ENCODE measurements at places on chromosomes 4 and X. TPM values are rescaled to one million over a fixed set of nuclear protein-coding genes. Genes with fewer than 3 reads are reported as not detected.

DNA sequence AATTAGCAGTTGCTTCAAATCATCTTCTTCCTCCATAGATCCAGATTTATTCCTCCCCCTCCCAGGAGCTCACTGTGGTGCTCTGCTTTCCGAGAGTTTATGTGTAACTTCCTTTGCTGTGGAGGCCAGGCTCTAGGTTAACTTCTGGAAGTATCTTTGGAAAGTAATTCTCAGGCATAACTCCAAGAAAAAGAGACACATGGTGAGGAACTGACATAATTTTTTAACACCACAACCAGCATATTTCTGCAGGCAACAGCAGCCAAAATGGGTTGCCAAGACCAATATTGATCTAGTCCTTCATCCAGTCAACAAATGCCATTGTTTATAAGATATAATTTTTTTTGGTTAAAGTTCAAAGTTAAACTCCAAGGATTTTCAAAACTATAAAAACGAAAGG, 114.5 kb upstream of the RBPJ start:
- ATAC-seq, result no peak
- no peak overlapping the region for H3K4me3 ChIP-seq
- H3K27me3 ChIP-seq, result peaks cover 5% of the 10 kb centered on the region
- H3K27ac ChIP-seq, result no peak overlapping the region
- H3K4me1 ChIP-seq, result peaks cover 21% of the 10 kb centered on the region

DNA sequence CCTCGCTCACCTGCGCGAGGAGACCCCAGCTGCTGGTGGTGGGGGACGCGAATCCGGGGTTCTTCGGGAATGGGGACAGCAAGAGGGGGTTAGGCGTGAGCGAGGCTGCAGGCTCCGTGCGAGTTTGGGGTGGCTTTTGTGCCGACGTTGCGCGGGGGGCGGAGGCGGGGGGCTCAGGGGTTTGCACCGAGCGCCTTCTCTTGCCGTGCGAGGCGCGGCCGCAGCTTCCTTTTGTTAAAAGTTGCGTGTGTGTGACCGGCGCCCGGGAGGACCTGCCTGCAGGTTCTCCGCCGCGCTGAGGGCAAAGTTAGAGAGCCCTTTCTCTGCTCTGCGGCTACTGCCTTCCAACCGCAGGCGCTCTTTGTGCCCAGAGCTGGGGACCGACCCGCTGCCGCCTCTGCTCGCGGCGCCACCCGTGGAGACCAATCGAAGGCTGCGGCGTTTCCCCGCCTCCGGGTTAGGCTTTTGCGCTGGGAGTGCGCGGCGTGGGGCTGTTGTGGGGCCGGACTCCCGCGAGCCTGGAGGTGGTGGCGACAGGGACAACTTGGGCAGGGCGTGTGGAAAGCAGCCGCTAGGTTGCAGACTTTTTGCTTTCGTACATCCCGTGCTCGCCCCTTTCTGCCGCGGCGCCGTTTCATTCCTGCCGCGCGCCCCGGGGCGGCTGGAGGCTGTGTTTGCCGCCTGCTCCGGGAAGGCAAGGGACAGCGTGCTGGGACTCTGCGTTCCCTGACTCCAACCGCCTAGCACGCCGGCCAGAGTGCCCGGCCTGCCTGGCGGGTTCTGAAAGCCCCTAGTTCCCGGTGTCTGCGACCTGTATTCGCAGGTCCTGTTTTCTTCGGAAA, 716 bp downstream of the KIT start:
- H3K4me1 ChIP-seq, result no peaks in the 10 kb centered on the region
- H3K4me3 ChIP-seq, result peak overlapping the region; percentile 72
- H3K27ac ChIP-seq, result no peak overlapping the region
- peaks cover 38% of the 10 kb centered on the region for H3K27me3 ChIP-seq

DNA sequence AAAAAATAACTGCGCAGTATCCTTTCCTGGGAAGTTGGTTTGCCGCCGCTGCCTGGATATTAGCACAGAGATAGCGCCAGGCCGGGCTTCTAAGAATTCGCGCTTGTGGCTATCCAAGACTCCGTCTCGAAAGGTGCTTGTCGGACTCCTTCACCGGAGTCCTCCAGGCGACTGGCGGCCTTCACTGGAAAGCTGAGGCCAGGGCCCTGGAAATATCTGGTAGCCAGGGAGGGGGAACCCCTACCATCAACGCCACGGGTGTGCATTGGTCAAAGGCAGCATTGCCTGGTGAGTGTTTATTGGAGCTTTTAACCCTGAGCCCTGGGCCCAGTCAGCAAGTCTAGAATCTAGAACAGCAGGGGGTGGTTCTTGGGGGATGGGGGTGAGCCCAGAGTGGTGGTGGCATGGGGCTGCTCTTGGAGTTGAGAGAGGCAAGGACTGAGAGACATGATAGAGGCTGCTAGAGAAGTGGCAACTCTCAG, 577 bp upstream of the PIM2 start:
- peaks cover 10% of the 10 kb centered on the region for H3K4me1 ChIP-seq
- no peaks in the 10 kb centered on the region for H3K27me3 ChIP-seq
- peak; percentile 53 for ATAC-seq
- peak overlapping the region; percentile 97 for H3K4me3 ChIP-seq
- peaks cover 100% of the 10 kb centered on the region for H3K36me3 ChIP-seq
- H3K27ac ChIP-seq, result peak overlapping the region; percentile 98

- no peak for ATAC-seq
- H3K36me3 ChIP-seq, result no peaks in the 10 kb centered on the region
- no peaks in the 10 kb centered on the region for H3K27me3 ChIP-seq
- no peak overlapping the region for H3K27ac ChIP-seq
- H3K4me3 ChIP-seq, result no peak overlapping the region
These were observed 15.0 kb upstream of the HOPX start for GRCh38 chr4:56696056-56696455.

- H3K4me1 ChIP-seq, result no peaks in the 10 kb centered on the region
- no peak overlapping the region for H3K27ac ChIP-seq
- ATAC-seq, result no peak
- H3K4me3 ChIP-seq, result no peak overlapping the region
These were observed 28.6 kb downstream of the MAML3 start for GRCh38 chr4:140125374-140125773.

- no peaks in the 10 kb centered on the region for H3K36me3 ChIP-seq
- peaks cover 3% of the 10 kb centered on the region for H3K27me3 ChIP-seq
- no peaks in the 10 kb centered on the region for H3K4me1 ChIP-seq
- H3K27ac ChIP-seq, result no peak overlapping the region
- no peak for ATAC-seq
These were observed 37.0 kb upstream of the GATB start for GRCh38 chr4:151797853-151798252.

DNA sequence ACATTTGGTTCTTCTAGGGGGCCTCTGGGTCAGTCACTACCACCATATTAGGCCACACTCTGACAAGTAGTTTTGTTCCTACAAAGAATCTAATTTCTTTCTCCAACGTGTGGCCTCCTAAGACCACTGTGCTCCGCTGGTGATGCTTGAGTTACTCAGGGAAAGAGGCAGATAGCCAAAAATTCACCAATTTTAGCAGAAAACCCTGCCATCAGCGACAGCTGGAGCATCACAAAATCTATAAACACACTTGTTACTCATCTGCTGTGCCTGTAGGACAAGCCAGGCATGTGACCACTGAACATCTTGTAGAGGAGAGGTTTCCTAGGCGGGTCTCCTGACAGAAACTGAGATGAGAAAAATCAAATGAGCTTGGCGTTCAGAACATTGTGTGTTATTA, 105.4 kb downstream of the SYNPO2 start:
- ATAC-seq, result no peak
- no peak overlapping the region for H3K4me3 ChIP-seq
- H3K27me3 ChIP-seq, result peaks cover 19% of the 10 kb centered on the region
- H3K4me1 ChIP-seq, result peaks cover 6% of the 10 kb centered on the region

GRCh38 chr4:135694066-135694465, 1492.5 kb upstream of the PABPC4L start:
- no peaks in the 10 kb centered on the region for H3K36me3 ChIP-seq
- ATAC-seq, result no peak
- no peaks in the 10 kb centered on the region for H3K4me1 ChIP-seq
- no peak overlapping the region for H3K4me3 ChIP-seq
- no peaks in the 10 kb centered on the region for H3K27me3 ChIP-seq
- H3K27ac ChIP-seq, result no peak overlapping the region

The GAGE1 gene
- not detected for total RNA-seq

The SH3D19 gene
- not detected for total RNA-seq

All from activated T-helper 17 cell treated with anti-CD3 and anti-CD28 coated beads, Interleukin-2, amount 50 U/mL, for 72 hours (primary cell).